ENCODE measurements at places on chromosomes 7 and 10. TPM values are rescaled to one million over a fixed set of nuclear protein-coding genes. Genes with fewer than 3 reads are reported as not detected.

DNA sequence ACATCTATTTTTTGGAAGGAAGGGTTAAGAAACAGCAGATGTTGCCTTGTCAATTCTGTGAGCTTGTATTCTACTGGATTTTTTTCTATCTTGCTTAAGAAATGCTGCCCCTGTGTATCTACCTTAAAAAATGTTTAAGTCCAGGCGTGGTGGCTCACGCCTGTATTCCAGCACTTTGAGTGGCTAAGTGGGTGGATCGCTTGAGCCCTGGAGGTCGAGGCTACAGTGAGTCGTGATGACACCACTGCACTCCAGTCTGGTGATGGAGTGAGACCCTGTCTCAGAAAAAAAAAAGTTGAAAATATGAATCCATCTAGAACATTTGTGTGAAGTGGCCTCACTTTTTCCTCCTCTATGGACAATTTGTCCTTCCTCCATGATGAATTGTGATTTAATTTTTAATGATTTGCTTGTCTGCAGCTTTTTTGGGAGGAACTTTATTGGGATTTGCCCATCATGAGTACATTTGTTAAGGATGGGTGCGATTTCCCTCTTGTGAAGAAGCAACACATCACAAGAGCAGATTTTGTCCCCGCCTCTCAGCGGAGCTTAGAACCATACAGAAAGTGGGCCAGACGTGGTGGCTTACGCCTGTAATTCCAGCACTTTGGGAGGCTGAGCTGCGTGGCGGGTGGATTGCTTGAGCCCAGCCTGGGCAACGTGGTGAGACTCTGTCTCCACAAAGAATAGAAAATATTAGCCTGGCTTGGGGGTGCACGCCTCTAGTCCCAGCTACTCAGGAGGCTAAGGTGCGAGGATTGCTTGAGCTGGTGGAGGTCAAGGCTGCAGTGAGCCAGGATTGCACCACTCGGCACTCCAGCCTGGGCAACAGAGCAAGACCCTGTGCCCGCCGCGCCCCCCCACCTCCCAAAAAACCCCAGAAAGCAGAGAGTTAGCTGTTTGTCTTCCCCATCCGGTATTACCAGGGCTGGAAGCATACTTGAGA lies 57.7 kb downstream of the DNAJB6 start:
- no peak for DNase-seq

Gene USP54
- polyA plus RNA-seq = 46.2 TPM

DNA sequence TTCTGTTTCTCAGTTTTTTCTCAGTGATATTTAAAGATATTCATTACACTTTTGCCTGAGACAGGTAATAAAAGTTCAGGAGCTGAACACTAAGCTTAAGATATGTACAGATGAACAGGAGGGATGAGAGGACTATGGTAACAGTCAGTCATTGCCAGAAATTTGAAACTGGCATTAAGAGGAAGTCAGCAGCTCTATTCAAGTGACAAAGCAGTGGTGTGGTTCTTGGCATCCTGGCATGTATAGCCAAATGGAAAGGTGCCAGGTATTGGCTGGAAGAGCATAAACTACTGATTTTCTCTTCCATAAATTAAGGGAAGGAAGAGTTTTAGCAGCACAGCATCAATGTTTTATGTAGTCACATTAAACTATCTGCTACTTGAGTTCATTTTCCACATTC lies 22.7 kb downstream of the HOXA1 start:
- no peak for DNase-seq

Gene MYL10
- polyA plus RNA-seq = 0.18 TPM

Gene REEP3
- polyA plus RNA-seq = 5.8 TPM

DNA sequence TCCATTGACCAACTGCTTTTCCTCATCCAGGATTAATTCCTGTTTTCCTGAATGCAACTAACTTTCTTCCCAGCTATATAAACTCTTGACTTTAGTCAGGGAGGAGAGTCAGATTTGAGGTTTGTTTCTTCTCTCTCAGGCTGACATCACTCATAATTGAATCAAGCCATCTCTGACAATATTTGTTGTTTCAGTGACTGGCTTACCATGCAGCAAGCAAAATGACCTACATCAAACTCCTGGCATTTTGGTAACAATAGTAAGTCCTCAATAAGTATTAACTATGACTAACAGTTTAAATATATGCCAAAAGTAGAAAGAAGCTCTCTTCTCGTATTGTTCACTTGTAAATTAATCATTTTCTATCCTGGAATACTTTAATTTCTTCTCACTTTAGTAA lies 625.7 kb upstream of the KCND2 start:
- no peak for DNase-seq
